Osteocyte (in vitro differentiated cells): ENCODE measurements at places on chromosomes 5 and 9. TPM values are rescaled to one million over a fixed set of nuclear protein-coding genes. Genes with fewer than 3 reads are reported as not detected.

The XRCC4 gene
- 4.2 and 5.1 TPM in 2 replicates for total RNA-seq

The C5orf58 gene
- total RNA-seq = not detected in 2 replicates

The IGIP gene
- 4.1 and 4.3 TPM in 2 replicates for total RNA-seq

The FREM1 gene
- total RNA-seq = 2.1 and 2.2 TPM in 2 replicates

The SLC46A2 gene
- total RNA-seq = not detected in 2 replicates

The PCDHGA6 gene
- total RNA-seq = 0.18 and 0.21 TPM in 2 replicates

The CARTPT gene
- not detected in 2 replicates for total RNA-seq

The IL31RA gene
- 0.29 TPM in 1 of 2 replicates, not detected in the other for total RNA-seq

The ORM2 gene
- total RNA-seq = not detected in 2 replicates

The TMEM232 gene
- total RNA-seq = 2.7 and 3.5 TPM in 2 replicates

The PRELID2 gene
- total RNA-seq = 4.7 and 6.0 TPM in 2 replicates

The IL33 gene
- total RNA-seq = not detected in 2 replicates

The OR13C3 gene
- not detected in 2 replicates for total RNA-seq

The PSD2 gene
- total RNA-seq = 0.57 and 0.62 TPM in 2 replicates

The GEMIN5 gene
- 17.6 and 19.6 TPM in 2 replicates for total RNA-seq

The PFN3 gene
- total RNA-seq = not detected in 2 replicates

The GARIN3 gene
- not detected in 2 replicates for total RNA-seq
